Activated CD4-positive, alpha-beta T cell treated with anti-CD3 and anti-CD28 coated beads, Interleukin-2, amount 50 U/mL, for 4 hours (primary cell): ENCODE measurements at places on chromosomes 6 and 20.

DNA sequence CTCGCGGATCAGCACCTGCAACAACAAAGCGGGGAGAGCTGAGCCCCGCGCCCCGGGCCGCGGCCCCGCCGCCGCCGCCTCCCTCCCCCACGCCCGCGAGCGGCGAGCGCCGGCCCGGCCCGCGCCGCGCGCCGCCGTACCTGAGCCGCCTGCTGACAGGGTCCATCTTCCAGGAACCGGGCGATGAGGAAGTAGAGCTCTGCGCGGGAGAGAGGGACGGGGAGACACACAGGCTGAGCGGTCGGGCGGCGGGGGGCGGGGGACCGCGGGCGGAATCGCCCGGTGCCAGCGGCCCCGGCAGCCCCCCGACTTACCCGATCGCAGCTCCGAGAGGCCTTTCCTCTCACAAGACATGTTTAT is 359 bp downstream of the PHIP start:
- no peak for DNase-seq

- DNase-seq: no peak
Observed at GRCh38 chr6:168000198-168001028, 2.9 kb downstream of the KIF25 start.

GRCh38 chr6:158715330-158716311 is 65.8 kb downstream of the SYTL3 start:
- no peak for DNase-seq

- DNase-seq: no peak
Observed at GRCh38 chr6:47727391-47727790, 29.0 kb downstream of the ADGRF4 start.

DNA sequence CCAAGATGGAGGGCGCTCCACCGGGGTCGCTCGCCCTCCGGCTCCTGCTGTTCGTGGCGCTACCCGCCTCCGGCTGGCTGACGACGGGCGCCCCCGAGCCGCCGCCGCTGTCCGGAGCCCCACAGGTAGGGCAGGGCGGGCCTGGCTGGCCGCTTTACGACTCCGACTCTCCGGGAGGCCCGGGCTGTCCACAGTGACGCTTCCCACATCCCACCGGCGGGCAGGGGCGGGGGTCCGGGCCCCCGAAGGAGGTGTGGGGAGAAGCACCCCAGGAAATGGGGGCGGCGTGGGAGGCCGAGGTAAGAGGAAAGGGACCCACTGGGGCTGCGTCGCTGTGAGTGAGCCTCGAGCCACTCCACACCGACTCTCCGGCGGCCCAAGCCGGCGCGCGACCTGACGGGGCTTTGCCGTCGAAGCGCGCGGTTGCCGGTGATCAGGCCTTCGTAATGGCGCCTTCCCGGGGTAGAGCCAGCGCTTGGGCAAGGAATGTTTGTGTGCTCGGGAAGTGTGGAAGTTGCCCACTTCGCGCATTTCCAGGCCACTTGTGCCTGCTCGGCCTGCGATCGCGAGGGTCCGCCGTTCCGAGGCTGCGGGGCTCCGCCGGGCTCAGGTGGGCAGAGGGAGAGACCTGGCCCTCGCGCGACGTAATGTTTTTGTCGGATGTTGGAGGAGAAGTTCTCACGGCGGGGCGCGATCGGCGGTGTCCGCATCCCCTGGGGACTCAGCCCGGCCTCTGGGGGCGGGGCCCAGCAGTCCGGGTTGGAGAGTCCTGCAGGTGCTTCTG is 427 bp downstream of the GINM1 start:
- DNase-seq: peak; percentile 55

DNA sequence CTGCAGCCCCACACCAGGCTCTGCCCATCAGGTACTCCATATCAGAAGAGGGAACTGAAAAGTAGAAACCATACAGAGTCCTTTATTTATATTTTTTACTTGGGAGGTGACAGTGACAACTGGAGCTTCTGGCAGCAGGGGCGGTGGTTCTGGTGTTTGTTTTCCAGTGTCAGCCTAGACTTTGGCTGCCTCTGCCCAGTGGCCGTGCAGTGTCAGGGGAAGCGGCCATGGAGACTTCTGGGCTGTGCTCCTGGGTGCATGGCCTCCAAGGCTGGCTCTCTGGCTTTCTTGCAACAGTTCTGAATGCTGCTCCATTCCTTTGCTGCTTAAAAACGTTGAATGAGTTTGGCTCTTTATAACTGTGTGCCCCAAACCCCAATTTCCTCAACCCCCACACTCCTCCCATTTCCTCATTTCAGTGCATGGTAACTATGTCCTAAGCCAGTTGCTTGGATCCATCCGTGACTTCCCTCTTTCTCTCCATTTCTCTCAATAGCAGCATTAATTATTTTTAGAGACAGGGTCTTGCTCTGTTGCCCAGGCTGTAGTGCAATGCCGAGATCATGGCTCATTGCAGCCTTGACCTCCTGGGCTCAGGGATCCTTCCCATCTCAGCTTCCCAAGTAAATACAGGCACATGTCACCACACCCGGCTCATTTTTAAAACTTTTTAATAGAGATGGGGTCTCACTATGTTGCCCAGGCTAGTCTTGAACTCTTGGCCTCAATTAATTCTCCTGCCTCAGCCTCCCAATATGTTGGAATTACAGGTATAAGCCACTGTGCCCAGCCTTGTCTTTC is 141.1 kb upstream of the SGK1 start:
- no peak for DNase-seq

DNA sequence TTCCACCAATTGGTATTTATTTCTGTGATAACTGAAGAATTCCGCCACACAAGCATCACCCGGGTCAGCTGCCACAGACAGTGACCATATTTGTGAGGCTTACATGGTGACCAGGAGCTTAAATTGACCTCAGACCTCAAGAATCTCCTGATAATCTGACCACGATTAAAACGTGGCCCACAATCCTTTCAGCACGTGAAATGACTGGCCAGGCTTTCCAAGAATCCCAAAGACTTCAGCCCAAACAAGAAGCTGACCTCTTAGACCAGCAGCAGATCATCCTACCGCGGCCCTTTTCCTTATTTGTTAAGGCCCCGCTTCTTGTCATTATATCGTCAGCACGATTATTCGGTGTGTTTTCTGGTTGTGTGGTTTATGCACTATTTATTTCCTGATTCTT is 45.6 kb upstream of the CD93 start:
- DNase-seq: no peak

DNA sequence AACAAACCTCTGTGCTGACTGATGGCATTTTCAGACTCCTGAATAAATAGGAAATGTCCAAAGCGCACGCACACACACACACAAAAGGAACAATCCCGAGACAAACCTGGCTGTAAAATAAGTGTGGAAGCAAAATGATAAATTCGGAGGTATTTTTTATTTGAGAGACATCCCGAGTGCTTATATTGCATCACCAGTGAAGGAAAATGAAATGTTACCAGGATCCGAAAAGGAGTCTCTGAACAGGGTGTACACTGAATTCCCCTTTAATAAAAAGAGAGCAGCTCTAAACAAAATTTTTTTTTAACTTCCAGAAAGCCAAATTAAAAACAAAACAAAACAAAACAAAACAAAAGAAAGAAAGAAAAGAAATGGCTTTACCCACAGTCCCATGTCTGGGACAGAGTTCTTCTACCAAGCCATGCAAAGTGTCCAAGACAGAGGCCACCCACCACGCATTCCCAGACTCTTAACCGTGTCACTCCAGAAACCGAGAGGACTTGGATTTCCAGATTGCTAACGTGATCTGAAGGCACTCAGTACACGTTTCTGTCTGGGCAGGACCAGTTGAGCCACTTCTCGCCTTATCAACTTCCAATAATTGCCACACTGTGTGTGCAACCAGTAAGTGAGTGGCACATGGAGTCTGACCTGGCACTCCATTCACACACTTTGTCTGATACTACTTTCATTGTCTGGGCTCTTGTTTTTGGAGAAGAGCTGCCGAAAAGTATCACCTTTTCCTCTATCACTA is 817 bp downstream of the ME1 start:
- no peak for DNase-seq

- DNase-seq: no peak
Observed at GRCh38 chr6:165990216-165990615, 177.4 kb downstream of the TBXT start.

GRCh38 chr20:39299783-39300182 is 337.6 kb downstream of the DHX35 start:
- DNase-seq: no peak

- no peak for DNase-seq
Observed at GRCh38 chr6:128719786-128720185, 163.2 kb upstream of the LAMA2 start.

GRCh38 chr20:23298926-23299672 is 51.5 kb upstream of the NXT1 start:
- DNase-seq: no peak

DNA sequence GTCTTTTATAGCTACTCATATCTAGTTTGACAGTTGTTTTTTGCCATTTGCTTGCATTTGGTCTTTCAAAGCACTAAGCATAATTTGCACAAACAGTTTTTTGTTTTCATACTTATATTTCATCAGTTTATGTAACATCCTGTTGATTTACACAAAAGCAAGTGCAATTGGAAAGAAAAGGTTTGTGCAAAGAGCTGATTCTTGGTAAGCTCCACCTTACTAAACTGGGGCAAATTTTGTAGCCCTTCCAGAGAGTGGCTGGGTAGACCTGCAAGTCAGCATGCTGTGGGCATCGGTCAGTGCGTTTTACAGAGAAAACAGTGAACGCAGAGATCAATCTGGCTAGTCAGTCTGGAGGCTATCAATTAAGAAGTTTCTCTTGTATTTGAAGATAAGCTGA is 34.5 kb downstream of the TXLNB start:
- no peak for DNase-seq

DNA sequence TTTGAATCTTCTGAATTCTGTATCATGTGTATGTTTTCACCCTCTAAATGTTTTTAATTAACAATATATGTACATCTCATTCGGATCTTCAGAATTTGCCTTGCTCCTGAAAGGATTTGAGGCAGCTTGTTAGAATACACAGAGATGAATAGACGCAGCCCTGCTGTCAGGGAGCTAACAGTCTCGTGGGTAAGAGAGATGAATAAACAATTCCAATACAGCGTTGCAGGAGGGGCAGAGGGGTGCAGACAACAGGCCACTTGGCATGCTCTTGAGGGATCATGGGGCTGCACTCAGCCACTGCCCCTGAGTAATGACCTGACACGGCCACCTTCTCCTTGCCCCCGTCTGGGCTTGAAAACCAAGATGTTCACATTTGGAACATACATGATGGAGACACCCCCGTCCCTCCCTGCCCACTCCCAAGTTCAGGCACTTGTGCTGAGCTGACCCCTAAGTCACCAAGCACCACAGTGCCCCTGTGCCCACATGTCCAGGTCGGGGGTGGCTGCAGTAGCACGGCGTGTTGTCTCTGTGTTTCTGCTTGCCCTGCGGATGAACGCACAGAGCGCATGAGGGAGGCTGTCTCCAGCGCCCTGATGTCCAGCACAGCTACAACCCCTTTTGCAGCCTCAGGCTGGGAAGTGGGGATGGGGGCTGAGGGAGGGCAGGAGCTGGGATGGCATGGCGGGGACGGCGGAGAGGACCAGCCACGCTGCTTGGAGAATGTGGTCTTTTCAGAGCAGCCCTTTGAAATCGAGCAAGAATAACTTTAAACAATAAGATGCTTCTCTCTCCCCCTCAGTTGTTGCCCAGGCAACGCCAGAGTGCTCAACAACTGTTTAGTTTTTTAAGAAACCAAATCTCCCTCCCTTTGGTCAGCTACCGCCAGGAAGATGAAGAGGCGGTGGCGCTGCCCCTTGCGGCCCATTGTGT is 33.0 kb upstream of the CDH22 start:
- DNase-seq: no peak

GRCh38 chr20:34710568-34710839 is 6.4 kb downstream of the TP53INP2 start:
- DNase-seq: no peak

DNA sequence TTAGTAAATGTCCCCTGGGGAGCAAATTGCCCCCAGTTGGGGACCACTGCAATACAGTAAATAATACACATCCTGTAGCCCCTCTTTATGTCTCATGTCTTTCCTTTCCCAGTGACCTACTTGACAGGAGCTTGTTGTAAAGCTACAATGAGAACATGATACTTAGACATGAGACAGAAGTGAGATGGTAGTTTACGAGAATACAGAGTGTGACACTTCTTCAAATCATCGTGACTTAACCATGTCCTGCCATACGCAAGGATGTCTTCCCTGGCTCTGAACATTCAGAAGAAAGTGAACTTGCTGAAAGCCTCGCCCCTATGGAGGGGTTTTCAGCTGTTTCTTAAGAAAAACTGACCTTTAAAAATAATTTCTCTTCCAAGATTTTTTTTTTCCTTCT is 101.0 kb upstream of the SPACA1 start:
- DNase-seq: no peak

GRCh38 chr20:2653556-2654383 is 1.3 kb downstream of the NOP56 start:
- DNase-seq: no peak

DNA sequence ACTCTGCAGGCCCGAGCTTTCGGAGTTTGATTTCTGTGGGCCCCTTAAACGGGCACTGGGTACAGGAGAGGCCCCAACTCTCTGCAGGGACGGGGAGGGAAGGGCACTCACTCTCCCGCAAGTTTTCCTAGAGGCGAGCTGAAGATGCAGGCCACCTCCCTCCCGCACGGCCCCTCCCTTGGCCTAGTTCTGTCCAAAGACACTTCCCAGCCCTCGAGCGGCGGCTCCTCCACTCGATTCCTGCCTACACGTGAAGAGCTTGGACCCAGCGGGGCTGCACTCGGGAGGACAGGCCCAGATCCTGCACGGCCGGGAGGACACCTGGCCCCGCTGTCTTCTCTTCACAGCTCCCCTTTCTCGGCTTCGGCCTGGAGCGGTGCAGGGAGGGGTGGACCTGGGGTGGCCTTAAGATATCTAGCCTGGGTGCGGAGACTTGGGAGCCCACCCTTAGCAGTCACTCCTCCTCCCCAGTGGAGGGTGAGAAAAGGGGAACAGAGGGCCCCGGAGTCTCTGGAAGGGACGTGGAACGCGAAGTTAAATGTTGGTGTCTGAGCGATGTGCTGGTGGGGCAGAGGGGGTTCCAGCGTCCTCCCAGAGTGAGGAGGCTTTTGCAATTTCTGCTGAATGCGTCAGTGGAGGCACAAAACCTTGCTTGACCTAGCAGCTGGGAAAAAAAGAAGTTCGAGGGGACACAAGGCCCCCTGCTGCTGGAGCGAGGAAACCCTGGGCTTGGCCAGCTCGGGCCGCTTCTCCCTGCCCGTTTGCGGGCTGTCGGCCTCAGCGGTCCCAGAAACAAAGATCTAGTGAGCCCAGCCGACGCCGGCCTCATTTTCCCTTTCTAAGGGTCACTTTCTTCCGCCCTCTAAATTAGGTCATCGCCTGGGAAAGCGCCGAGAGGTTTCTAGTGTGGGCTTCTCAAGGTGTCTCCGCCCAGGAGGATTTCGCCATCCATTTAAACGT is 4.9 kb downstream of the OLIG3 start:
- DNase-seq: no peak

- no peak for DNase-seq
Observed at GRCh38 chr20:43243672-43244269, 54.1 kb upstream of the PTPRT start.

DNA sequence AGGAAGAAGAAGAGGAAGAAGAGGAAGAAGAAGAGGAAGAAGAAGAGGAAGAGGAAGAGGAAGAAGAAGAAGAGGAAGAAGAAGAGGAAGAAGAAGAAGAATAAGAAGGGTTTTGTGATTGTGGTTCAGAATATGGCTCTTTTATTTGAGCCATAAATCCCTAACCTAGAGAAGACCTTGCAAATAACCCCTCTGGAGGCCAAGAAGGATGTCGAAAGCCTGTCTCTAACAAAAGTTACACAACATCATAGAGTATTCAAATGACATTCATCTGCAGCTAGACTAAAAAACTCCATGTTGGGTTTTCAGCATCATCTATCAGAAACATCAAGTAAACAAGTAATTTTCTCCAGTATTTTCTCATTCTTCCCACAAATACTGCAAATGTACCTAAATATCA is 100.9 kb downstream of the RNASET2 start:
- no peak for DNase-seq
